ENCODE measurements at places on chromosomes 5 and 9. TPM values are rescaled to one million over a fixed set of nuclear protein-coding genes. Genes with fewer than 3 reads are reported as not detected.

The SLC6A3 gene
- 3.0 TPM for polyA plus RNA-seq

DNA sequence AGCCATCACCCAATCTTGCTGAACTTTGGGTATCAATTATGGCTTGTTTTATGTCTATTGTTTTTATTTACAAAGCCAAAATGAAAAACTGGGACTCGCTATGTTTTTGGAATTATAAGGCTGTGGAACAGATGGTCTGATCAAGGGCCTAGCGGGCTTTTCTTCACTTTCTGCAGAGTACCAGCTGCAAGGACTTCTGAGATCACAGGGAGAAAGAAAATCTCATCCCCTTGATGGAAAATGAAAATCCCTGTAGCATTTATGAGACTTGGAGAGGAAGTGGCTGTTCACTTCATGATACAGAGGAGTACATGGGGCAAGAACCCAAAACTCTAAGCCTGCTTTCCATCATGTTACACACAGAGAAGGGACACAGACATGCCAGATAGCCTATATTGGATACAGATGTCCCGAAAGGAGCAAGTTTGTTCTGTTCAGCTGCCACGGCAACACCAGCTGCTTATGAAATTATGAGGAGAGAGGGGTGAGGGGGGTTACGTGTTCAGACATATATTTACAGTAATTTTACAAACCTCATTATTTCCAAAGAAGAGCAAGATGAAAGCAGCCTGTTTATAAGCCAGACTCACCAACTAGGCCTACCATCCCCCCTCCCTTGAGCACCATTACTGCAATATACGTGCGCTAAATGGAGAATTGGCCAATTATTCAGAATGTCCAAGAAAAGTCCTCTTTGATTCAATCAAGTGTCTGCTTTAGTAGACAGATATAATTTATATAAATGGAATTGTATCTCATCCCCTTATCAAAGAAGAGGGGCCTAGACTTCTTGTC is 220.0 kb downstream of the MARCHF11 start:
- no peak for DNase-seq

GRCh38 chr9:111843971-111844370 is 49.2 kb upstream of the SHOC1 start:
- no peak for DNase-seq

DNA sequence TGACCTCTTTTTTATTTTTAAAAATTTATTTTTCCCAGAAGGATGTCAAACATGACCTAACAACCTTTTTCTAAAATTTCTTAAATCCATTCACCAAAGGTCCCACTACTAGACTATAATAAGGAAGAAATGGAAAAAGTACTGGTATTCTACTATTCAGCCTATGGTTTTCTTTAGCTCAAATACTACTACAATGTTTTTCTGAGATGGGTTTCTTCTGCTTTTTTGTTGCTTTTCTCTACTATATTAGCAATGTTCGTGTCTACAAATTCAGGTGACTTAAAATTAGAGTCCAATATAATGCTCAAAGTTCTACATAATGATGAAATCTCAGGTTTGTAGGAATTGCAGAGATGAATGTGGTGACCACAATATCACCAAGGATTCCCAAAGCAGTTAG is 7.9 kb downstream of the ERP44 start:
- no peak for DNase-seq

The KIF4B gene
- 0.35 TPM for polyA plus RNA-seq

Measured in left lung (tissue), 14 donors.